CD4-positive, alpha-beta T cell (primary cell): ENCODE measurements at places on chromosomes 4 and X.
A peak's percentile ranks its signal among the peaks of the same experiment; 100 is the strongest.

DNA sequence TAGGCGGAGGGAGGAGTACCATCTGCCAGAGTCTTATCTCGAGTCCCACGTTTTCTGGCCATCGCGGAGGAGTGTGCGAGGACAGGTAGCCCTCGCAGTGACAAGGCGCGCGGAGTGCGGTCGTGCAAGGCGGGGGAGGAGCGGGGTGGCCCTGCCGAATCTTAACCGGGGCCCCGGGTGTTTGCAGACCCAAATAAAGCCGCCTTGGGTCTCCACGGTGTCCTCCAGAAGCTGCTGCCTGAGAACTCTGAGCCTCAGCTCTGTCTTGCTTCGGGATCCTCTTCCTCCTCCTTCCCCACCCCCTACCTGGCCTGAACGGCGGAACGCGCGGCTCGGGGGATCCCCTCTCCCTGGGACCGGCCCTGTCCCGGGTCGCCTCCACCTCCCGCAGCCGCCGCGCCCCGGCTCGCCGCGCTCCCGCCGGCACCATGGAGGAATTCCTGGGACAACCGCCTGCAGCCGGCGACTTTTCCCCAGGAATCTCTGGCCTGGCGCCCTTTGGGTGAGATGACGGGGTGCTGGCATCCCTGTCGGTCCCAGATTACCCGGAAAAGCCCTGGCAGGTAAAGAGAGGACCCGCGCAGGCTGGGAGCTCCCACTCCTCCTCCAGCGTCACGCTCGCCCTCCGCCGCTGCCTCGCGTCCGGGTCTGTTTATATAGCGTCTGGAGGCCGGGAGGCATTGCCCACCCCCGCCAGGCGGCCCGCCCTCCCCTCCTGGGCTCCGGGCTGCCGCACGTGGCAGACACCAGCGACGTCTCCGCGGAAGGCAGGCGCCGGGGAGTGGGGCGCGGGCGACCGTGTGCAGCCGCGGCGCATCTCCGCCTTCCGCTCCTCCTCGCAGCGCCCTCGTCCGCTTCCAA is at the start of gene GALNTL6:
Gene GALNTL6 (plus strand): TSS at position 740 of the 861 bp plus-strand sequence.
- DNase-seq: no peak

DNA sequence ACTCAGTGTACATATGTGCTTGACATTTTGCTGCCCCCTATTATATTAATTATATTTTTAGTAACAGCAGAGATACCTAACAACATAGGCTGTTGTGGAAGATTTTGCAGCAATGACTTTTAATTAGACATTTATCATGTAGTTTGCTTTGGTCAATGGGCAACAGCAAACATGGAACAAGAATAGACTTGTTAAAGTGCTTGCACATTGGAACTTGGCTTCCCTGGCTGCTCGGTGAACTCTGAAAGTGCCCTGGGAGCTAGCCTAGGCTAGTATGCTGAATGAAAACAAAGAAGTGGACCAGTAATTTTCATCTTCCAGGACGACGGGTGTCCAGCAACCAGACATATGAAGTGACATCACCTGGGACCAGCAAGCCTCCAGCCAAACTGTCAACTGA is 1157.1 kb downstream of the ARAP2 start:
- no peak for DNase-seq

DNA sequence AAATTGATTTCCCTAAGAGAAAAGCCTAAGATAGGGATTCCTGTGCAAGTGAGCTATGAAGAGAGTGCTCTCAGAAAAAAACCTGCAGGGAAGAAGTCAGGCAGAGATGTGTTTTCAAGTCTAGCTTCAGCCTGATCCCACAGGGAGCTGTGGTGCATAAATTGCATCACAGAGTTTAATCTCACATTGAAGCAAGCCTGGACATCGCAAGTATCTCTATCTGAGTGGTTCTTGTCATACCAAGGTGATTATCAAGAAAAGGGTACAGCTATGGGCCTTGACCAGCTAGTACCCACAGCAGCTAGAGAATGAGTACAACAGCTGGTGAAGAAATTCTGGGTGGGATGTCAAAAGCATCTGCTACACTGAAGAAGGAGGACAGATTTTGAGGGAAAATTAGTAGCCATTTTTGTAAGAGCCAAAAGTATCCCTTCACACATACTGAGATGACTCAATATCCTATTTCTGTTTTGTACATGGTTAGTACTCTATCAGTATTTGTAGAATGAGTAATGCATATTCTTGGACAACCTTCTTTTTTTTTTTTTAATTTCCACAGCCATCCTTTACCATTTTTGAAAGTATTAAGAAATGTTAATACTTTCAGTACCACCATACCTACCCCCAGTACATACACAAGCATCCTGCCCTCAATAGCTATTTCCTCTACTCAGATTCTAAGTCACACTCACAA is 708.9 kb downstream of the IL1RAPL1 start:
- DNase-seq: no peak

DNA sequence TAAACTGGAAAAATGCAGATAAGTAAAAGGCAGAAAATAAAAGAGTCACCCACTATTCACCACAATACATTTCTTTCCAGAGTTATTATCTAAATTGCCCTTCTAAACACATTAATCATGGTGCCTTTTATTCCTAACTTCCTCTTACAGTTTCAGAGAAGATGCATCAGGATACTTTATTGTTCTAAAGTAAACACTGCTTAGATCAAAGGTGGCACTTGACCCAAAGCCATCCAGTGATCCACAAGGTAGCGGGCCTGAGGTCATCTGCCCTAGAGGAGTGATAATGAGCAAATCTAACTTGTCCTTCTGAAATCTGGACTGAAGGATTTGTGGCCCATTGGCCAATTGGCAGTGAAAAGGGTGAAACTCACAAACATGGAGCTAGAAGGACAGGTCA is 12.0 kb upstream of the TMEM154 start:
- no peak for DNase-seq

DNA sequence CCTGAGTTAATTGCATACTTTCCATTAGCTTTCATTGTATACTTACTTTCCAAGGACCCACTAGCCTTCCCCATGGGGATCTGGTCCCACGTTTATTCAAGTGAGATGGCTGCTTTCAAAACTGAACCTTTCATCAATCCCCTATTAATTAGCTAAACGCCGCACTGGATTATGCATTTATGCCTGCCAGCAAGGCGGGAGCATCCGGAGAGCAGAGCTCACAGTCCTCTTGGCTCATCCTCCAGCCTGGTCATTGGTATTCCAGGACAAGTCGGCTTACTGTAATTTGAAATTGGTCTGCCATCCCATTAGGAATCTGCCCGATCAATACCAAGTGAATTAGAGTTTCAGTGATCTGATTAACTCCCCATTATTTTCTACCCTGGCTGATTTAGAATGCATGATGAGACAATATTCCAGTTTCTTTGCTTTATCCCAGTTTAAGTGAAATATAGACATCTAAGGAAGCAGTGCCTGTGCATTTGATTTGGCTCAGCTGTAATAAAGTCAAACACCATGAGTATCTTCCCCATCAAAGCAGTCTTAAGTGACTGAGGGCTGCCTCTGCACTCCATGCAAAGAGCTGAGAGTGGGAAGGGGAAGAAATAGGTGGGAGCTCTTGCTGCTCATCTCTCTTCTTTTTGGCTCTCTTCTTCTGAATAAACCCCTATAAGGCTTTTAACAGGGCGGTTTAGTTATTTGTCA is 411.4 kb downstream of the GPAT3 start:
- no peak for DNase-seq

- DNase-seq: no peak
Measured at GRCh38 chr4:2792396-2792710, 532 bp upstream of the SH3BP2 start.

- DNase-seq: no peak
Measured at GRCh38 chr4:124862261-124862660, 149.7 kb upstream of the ANKRD50 start.

GRCh38 chr4:110073053-110073845 is 125.2 kb downstream of the ELOVL6 start:
- no peak for DNase-seq

- DNase-seq: peak; percentile 57
Measured at GRCh38 chrX:42495139-42495538, 282.8 kb downstream of the PPP1R2C start.

DNA sequence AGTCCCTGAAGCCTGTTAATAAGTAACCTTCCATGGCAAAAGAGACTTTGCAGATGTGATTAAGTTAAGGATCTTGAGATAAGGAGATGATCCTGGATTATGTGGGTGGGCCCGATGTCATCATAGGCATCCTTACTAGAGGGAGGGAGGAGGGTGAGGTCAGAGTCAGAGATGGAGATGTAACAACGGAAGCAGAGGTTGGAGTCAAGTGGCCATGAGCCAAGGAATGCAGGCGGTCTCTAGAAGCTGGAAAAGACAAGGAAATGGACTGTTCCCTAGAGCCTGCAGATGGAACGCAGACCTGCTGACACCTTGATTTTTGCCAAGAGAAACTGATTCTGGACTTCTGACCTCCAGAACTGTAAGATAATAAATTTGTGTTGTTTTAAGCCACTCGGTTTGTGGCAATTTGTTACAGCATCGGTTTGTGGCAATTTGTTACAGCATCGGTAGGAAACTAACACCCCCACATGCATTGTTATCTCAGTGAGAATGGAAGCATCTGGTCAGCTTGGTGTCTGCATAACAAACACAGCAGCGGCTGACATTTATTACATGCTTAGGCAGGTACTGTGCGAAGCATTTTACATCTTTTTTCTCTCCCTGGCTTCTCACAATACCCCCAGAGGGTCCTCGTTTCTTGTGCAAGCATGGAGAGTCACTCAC is 55.6 kb downstream of the CLDN34 start:
- DNase-seq: no peak

- DNase-seq: no peak
Measured at GRCh38 chrX:134547047-134547679, 87.2 kb downstream of the HPRT1 start.

DNA sequence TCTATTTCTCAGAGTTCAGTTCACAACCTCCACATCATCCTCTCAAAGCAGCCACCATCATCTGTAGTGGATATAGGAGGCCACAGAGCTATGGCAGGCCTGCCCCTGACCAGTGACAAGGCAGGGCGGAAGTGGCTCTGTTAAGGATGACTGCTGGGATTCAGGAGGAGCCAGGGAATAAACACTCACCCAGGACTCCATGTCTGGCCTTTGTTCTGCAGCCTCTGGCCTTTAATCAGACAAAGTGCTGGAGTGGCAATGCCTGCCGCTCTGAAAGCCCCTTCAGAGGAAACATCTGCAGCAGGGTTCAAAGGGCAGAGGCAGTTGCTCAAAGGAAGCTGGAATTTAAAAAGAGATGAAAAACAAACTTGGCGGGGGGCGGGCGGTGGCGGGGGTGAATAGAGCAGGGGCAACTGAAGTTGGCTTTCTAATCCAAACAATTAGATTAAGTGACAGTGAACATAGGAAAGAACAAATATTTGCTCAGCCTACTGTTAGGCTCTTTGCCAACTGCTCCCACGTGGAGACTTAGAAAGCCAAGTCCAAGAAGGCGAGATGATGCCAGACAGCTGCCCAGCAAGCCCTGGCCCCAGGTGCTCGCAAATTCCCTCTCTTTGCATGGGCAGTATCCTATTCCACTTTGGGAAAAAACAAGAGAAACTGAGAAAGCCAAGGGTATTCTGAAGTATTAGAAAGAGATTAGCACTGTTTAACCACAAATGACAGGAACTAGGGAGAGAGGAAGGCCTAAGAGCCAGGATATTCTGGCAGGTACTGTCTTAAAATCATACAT is 5.5 kb downstream of the MPP1 start:
- DNase-seq: no peak

DNA sequence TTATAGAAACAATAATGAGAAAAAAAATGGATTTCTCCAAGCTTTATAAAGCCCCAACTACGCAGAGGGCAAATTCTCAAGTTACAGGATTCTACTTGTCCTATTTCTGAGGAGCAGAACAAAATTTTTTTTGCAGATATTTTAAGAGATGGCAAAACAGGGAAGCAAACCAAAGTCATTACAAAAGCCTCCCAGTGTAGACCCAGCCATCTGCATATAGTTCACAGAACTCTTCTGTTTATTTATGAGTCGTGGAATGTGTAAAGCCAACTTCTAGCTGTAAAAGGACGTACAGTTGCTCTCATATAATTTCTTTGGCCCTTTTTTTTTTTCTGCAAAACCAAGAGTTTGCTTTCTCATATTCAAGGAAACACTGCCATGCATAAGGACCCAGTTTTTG is 120.4 kb downstream of the PCDH7 start:
- no peak for DNase-seq

DNA sequence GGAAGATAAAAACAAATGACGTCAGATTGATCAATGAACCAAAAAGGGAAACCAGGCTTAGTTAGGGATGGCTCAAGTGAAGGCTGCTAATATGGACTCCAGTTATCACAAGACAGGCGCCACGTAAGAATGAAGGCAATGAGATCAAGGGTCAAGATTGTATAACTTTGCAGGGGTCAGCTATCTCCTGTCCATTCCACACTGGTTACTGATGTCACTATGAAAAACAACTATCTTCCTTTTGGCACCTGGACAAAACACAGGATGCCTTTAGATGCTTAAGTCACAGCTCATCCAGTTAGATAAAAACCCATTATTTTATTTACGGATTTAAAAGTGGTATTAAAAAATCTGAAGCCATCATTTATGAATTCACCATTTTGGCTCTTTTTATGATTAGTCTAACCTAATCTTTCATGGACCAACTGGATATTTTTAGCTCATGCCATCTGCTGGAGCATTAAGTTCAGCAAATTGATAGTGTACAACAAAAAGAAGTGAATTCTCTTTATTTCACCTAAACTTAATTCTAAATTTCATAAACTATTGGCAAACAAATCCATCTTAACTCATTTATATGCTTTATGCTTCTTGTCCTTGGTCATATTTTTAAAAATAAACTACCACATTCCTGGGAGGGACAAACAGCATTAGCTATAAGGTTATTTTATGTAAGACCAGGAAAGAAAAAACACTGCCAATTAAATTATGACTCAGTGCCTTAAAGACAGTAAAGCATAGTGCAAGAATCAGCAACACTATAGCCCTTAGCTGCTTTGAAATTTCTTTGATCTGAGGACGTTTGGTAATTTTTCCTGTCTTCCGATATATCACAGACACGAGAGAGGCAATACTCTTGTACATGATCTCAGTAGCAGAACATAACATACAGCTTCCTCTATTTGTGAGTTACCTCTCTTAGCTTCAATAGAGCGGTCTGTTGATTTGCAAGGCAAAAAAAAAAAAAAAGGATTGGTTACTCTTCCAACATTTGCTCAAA is 27.0 kb downstream of the DHX15 start:
- DNase-seq: no peak

GRCh38 chr4:145840162-145840768 is 98.4 kb downstream of the ZNF827 start:
- DNase-seq: no peak

DNA sequence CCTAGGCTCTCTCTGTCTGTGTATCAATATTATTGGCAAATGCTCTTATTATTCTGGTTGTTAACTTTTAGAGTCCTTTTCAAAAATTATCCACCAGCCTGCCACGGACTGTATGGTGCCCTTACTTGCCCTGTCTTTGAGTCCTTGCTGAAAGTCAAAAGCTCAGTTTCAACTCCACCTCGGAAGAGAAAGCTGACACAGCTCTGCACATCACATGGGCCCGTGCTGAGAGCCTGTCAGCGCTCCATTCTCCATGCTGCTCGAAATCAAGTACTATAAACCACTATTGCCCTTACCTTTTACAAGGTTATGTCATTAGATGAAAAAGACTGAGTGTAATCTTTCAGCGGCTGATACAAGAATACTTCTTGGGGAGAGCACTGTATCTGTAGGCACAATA is 141.0 kb downstream of the CORIN start:
- DNase-seq: no peak
